ENCODE measurements at places on chromosomes 2 and 18.

DNA sequence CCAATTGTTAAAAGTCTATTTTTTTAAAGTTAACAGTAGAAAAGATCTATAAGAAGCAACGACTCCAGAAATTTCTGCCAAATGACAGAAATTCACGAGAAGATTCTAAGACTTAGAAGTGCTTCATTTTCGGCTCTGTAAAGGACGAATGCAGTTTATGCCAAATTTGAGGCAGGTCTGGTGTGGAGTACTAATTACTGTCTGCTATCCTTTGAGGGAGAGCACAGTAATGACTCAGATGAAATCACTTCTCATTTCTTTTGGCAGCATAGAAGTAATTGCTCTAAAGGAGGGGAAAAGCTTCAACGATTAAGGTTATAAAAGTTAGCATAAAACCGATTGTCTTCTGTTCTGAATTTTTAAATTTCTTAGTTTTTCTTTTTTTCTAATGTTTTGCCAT lies 11.4 kb downstream of the G6PC2 start:
- no peak for DNase-seq

DNA sequence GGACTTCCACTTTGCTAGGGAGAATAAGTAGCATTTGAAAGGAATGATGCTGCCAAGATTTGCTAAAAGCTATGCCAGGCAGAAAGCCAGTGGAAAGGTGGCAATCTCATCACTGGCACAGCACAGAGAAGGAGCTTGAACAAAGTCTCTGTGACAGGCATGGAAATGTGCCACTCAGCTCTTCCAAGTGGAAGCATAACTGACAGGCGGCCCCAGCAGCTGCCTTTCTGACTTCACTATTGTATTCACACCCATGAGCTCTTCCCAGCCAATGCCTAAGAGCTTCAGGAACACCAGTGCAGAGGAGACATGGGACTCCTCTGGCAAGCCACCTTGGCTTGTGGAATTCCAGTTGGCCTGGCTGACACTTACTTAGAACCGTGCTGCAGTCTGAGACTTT lies 134.6 kb upstream of the REG3G start:
- no peak for DNase-seq

- no peak for DNase-seq
Observed at GRCh38 chr18:40841467-40841866, 1113.6 kb upstream of the PIK3C3 start.

DNA sequence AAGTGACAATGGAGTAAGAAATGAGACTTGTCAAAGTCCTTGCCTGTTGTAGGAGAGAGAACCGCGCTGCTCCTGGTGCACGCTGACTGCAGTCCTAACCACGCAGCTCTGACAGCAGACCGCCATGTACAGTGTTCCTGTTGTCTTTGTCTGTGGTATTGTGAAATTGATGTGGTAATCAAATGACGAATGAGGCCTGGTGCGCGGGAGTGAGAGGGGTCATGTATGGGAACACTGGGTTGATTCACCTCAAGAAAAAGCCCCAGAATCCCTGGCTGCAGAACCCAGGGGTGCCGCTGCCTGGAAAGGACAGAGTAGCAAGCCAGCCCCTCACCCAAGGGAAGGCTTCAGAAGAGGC lies 64.0 kb downstream of the INPP4A start:
- peak; percentile 43 for DNase-seq

GRCh38 chr2:189362283-189362682 lies 79.0 kb upstream of the WDR75 start:
- DNase-seq, result no peak

GRCh38 chr2:88826399-88826798 lies 134.9 kb downstream of the RPIA start:
- DNase-seq, result no peak
